BJ (cell line): ENCODE measurements at places on chromosomes 5 and 9.

DNA sequence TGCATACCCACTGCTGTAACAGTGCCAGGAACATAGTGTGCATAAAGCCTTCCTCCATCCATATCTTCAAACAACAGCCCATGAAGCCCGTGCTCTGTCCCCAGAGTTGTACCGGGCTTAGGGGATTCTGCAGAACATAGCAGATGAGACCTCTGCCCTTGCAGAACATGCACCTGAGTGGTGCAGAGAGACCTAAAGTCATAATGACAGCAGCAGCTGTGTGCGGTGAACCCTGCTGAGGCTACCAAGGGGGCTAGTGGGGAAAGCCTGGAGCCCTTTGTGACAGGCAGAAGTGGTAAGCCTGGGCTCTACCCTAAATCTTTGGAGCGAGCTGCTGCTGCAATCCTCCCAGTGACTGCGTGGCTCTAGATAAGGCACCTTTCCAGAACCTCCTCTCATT, 32.2 kb upstream of the BRD3 start:
- DNase-seq = no peak

- no peak for DNase-seq
Observed at GRCh38 chr5:7851617-7852289, 820 bp upstream of the CFAP90 start.

- no peak for DNase-seq
Observed at GRCh38 chr5:31068287-31068686, 125.2 kb upstream of the CDH6 start.

GRCh38 chr5:167579693-167580055, 711.8 kb upstream of the WWC1 start:
- no peak for DNase-seq

DNA sequence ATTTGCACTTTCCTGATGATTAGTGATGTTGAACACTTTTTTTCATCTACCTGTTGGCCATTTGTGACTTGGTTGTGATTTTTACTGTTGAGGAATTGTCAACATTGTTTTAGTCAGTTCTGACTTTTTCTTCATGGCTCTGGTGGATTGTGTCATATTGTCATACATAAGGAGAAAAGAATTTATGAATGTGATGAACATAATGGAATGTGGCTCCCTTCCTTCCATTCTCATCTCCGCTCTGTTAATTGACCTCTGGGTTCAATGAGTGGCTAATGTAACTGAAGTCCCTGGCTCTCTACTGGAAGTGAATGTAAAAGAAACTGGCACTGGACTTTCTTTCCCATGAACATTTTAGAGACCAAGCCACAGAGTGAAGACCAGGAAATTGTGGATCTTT, 49.2 kb downstream of the KIAA1958 start:
- no peak for DNase-seq

- DNase-seq = no peak
Observed at GRCh38 chr5:68872088-68872839, 221.6 kb upstream of the SLC30A5 start.

DNA sequence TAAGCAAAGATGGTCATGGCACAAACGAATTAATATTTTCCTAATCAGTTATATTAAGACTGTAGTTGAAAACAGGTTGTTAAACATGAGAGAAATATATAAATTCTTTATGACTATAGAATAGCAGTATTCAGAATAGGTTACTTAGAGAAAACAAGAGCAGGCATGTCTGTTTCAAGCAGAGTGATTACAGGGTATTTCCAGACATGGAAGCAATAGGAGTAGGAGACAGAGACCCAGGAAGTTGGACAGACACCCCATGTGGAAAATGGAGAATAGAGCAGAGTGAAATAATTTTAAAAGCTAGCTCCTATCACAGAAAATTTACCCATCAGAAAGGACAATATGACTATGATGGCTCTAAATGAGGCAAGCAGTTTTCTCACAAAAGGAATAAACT, 111.5 kb downstream of the IZUMO3 start:
- no peak for DNase-seq

- DNase-seq = no peak
Observed at GRCh38 chr9:93301911-93302541, 118.1 kb downstream of the WNK2 start.

DNA sequence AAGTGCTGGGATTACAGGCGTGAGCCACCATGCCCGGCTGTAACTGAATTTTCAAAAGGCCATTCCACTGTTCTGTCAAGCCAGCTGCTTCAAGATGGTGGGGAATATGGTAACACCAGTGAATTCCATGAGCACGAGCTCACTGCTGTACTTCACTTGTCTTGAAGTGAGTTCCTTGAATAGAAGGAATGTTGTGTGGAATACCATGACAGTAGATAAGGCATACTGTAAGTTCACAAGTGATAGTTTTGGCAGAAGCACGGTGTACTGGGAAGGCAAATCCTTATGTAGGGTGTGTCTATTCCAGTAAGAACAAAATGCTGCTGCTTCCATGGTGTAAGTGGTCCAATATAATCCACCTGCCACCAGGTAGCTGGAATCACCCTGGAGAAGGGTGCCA, 6.6 kb upstream of the PRXL2C start:
- DNase-seq = no peak

GRCh38 chr5:116454417-116454927, 120.2 kb downstream of the SEMA6A start:
- DNase-seq = peak; percentile 79

- DNase-seq = no peak
Observed at GRCh38 chr5:14469551-14470377, 111.8 kb upstream of the OTULINL start.

- no peak for DNase-seq
Observed at GRCh38 chr9:137194388-137194787, 5.9 kb downstream of the SSNA1 start.

- no peak for DNase-seq
Observed at GRCh38 chr9:36165826-36166167, 3.4 kb upstream of the CCIN start.

DNA sequence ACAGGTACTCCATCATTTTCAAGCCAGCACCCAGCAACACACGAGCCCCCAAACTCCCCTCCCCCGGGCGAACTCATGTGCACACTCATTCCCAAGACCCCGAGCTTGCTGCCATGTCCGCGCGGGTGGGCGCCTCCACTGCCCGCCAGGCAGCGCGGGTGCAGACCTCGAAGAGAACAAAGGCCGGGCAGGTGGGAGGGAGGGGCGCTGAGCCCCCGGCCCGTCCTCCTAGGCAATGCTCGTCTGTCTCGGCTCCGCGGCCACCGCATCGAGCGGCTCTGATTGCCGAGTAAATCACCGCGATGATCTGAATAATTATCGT, 47.1 kb upstream of the PSD2 start:
- no peak for DNase-seq

DNA sequence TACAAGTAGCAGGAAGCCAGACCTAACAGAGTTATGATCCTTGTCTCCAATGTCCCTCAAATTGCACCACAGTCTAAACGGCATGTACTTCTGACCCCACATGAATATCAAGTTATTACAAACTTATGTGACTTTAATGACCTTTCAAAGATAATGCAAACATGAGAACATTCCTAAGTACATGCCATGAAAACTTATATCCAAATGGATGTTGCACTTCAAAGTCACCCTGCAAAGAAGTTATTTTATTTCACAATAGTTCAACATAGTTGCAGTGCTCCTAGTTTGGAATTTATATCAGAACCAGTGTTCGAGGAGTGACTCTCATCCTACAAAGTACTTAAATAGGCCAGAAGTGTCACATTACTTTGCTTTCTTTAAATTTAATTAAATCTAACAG, 41.2 kb upstream of the ITGA1 start:
- DNase-seq = no peak

- no peak for DNase-seq
Observed at GRCh38 chr5:160230686-160231527, 1.6 kb downstream of the FABP6 start.

DNA sequence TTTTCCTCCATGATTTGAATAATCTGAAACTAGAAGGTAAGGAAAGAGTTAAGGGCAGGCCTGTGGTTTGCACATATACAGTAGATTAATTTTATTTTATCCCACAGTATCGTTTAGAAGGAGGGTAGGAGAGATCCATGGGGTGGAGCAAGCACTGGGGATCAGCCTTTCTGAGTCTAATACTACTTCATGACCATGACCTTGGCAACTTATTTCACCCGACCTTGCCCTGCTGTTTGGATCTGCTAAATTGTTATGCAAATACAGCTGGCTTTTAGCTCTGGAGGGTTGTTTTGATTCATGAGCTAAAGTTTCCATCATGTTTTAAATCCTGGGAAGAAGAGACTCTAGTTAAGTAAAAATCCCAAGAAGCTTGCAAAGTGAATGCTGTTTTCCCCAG, 864 bp upstream of the GRIN3A start:
- no peak for DNase-seq

DNA sequence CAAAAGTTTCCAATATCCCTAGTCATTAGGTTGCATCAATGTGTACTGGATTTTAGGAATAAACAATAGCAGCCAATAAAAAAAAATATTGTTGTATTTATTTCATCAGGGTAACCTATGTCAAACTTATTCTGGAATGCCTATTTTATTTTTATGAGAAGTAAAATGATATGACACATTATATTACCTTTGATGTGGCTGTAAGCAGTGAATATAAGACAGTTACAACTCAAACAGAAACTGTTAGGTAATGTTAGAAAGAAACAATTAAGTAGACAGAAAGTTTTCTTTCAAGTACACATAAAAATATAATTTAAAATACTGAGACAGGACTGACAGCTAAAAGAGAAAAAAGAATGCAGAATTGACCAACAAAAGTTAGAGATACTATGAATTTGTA, 65.5 kb downstream of the GNG10 start:
- DNase-seq = no peak

- no peak for DNase-seq
Observed at GRCh38 chr5:116379306-116379705, 195.3 kb downstream of the SEMA6A start.

DNA sequence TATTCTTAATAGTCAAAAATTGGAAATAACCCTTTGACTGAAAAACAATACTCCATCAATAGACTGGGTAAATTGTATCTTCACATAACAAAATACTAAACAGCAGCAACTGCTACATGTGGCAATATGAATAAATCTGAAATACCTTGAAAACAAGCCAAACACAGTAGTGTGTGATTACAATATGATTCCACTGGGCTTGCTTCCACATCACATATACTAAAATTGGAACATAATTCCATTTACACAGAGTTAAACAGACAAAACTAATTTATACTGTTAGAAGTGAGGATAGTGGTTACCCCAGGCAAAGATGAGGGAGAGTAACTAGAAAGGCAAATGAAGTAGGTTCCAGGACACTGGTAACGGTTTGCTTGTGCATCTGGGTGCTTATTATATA, 20.4 kb downstream of the FNIP1 start:
- no peak for DNase-seq

- peak; percentile 43 for DNase-seq
Observed at GRCh38 chr9:128554155-128554862, 1.9 kb downstream of the SPTAN1 start.

DNA sequence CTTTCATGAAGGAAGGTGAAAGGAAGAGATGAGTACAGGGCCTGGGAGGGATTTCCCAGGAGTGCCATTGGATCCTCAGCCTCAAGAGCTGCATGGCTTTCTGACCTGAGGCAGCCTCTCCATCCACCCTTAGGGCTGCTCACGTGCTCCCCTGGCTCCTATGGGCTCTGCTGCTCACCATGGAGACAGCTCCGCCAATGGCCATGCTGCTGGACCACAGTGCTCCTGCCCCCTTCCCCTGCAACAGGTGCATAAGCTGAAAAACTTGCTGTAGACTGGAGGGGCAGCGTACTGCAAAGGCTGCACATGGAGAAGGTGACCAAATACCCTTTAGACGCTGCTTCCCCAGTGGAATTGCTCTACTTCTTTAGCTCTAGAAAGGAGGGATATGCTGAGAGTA, 112.7 kb upstream of the PANK3 start:
- no peak for DNase-seq

GRCh38 chr9:79638806-79639205, 67.0 kb downstream of the TLE4 start:
- DNase-seq = no peak

DNA sequence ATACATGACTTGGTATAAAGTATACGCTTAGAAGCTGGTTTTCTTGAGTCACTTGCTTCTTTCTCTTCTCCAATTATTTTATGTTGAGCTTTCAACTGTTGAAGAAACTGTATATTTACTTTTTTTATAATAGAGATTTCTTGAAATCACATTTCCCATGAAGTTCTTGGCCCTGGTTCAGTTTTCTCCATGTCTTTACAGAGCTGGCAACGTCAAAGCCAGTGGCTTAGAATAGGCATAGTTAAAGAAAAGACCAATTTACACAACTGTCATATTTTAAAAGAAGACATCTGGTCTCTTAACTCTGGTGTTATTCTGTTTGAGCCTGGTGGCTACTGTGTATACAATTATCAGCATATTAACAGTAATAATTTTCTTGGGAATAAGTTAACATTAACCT, 1249.3 kb downstream of the CDH12 start:
- DNase-seq = no peak

DNA sequence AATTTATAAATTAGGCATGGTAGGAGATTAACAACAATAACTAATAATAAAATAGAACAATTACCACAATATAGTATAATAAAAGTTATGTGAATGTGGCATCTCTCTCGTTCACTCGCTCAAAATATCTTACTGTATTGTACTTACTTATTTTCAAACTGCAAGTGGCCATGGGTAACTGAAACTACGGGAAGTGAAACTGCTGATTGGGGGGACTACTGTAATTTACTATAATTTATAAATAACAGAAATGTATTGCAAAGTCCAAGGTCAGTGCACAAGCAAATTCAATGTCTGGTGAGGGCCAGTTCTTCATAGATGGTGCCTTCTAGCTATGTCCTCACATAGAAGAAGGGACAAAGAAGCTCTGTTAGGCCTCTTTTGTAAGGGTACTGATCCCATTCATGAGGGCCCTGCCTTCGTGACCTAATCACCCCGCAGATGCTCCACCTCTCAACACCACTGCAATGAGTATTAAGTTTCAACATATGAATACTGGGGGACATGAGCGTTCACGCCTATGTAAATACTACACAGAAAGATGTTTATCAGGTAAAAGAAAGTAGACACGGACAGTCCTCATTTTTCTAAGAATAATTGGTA, 39.0 kb downstream of the KCNIP1 start:
- DNase-seq = no peak

- DNase-seq = no peak
Observed at GRCh38 chr5:80754900-80755299, 100.1 kb upstream of the DHFR start.

DNA sequence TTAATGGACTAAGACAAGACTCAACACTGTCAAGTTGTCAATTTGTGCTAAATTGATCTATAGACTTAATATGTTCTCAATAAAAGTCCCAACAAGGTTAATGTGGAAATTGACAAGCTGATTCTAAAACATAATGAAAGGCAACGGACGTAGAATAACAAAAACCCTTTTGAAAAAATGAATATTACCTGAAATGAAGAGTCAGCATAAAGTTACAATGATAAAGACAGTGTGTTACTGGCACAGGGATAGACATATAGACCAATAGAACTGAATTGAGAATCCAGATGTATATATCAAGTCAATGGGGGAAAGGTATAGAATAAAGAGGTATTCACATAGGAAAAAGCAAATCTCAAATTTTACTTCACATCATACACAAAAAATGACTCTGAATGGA, 37.7 kb upstream of the BARX1 start:
- DNase-seq = no peak

- DNase-seq = no peak
Observed at GRCh38 chr5:172482156-172483020, 28.1 kb upstream of the SH3PXD2B start.

GRCh38 chr5:172548981-172549687, 91.9 kb upstream of the NEURL1B start:
- no peak for DNase-seq

- DNase-seq = no peak
Observed at GRCh38 chr5:101338226-101338625, 435.1 kb upstream of the ST8SIA4 start.
